EL (cell line): ENCODE measurements at places on chromosomes 7 and 10.

DNA sequence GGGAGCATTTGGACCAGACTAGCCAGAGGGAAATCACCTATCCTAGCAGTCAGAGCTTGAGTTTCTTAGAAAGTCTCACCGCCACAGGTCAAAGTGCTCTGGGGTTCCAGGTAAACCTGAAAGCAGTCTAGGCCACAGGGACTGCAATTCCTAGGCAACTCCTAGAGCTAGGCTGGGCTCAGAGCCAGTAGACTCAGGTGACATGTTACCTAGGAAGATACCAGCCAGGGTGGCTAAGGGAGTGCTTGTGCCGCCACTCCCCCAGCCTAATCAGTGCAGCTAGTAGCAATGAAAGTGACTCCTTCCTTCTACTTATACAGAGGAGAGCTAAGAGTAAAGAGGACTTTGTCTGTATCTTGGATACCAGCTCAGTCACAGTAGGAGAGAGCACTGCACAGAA lies 348.7 kb upstream of the HPS1 start:
- DNase-seq: no peak

GRCh38 chr10:8051851-8052257 lies 2.6 kb upstream of the GATA3 start:
- DNase-seq: no peak

- no peak for DNase-seq
Observed at GRCh38 chr7:80661729-80662128, 23.3 kb downstream of the CD36 start.

DNA sequence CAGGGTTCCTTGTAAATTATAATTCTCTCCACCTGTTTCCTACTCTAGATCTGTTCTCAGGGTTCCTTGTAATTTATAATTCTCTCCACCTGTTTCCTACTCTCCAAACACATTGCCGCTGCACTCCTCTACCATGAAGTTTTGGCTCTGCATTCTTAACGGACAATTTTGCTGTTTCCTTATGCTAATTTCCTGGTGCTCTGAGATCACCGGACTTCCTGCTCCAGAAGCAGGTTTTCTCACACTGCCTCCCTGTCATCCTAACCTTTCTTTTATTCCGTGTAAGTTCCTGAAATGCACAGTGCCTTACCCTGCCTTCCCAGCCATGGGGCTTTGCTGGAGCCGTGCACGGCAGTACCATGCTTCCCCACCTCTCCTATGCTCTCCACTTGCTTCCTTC lies 256.8 kb downstream of the PLXNA4 start:
- no peak for DNase-seq

DNA sequence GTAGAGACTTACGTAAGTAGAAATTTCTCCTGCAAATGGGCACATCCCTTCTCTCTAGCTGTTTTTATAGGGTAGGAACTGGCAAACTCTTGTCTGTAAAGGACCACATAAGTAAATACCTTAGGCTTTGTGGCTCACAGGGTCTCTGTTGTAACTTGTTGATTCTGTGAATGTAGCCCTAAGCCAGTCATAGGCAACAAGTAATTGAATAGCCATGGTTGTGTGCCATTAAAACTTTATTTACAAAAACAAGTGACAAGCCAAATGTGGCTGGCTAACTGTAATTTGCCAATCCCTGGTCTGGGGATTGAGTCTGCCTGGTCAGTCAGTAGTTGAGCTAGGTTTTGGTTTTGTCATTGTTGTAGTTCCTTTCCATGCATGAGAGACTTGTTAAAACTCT lies 5.3 kb upstream of the KLF6 start:
- no peak for DNase-seq

DNA sequence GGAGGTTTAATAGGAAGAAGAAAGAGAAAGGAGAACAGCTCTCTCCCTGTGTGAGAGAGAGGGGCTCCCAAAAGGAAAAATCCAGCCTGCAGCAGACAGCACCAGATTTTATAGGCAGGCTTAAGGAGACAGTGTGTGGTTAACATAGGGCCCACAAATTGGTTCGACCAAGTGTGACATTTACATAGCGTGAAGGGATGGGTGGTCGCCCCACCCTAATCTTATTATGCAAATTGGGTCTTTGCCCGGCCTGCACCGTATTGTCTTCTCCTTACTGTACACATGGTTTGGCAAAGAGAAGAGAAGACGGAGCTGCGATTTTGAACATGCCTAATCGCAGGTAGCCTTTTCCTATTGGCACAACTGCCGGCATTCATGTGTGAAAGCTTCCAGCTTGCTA lies 756.3 kb downstream of the NXPH1 start:
- DNase-seq: no peak

GRCh38 chr10:88745633-88746032 lies 14.2 kb upstream of the LIPN start:
- no peak for DNase-seq

- DNase-seq: no peak
Observed at GRCh38 chr10:49254556-49255318, 44.2 kb upstream of the C10orf71 start.

- DNase-seq: peak; percentile 77
Observed at GRCh38 chr7:101614939-101615302, 14.2 kb downstream of the MYL10 start.

- DNase-seq: no peak
Observed at GRCh38 chr7:73881352-73882046, 20.5 kb downstream of the TMEM270 start.

DNA sequence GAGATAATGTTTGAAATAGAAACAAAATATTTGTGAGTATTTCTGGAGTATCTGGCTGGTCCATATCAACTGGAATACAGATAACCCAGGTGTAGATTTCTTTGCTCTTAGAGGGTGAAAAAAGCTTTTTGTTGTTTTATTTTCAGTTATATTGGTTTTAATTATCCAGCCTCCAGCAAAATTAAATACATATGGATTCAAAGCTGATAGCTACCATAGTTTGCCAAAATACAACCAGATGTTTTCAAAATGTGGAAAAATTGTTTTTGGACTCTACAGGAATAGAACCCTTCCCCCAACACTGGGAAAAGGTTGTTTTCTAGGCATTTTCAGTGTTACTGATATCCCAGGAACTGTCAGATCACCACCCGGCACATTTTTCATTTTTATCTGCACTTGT lies 30.1 kb downstream of the LRRC17 start:
- no peak for DNase-seq

DNA sequence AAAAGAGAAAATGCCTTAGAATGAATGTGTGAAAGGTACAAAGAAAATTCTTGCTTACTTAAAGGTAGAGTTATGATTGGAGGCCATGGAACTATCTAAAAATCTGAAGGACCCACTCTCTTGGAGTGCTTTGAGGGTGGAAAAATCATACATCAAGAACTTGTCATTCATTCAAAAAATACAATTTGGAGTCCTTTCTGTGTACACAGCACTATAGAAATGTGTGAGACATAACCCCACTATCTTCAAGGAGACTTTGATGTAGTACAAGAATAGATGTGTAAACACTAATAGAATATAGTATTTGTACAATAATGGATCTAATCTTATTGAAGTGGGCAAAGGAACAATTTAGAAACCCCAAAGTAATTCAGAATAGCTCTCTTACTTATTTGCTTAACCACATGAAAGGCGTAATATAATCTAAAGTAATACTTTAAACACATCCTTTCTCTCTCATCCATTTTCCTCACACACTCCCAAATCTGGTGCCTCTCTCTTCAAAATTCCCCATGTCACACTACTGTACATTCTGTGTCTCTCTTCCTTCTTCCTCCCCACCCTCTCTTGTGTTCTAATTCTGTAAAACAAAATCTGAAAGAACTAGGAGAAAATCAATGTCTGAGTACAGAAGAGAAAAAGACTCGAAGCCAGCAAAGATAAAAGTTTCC lies 166.7 kb downstream of the DNAJB9 start:
- no peak for DNase-seq

DNA sequence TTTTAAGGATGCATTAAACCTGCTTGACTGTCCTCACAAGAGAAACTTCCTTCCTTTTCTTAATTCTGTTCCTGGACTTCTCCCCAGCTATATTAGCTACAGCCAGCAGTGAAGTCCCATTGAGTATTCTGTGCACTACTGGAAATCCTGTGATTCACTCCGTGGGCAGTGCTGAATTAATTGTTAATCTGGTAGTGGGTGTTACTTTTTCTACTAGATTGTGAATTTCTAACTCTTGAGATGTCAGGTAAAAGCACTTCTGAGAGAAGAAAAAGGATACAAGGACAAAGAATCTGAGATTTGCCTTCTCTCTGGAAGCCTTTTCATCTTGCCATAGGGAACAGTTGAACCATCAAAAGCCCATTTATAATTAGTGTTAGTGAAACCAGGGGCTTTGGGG lies 33.9 kb downstream of the CYCS start:
- no peak for DNase-seq

GRCh38 chr10:43318976-43319960 lies 52.2 kb upstream of the FXYD4 start:
- DNase-seq: no peak

- DNase-seq: no peak
Observed at GRCh38 chr7:6071406-6071805, 40.2 kb downstream of the ANKRD61 start.

DNA sequence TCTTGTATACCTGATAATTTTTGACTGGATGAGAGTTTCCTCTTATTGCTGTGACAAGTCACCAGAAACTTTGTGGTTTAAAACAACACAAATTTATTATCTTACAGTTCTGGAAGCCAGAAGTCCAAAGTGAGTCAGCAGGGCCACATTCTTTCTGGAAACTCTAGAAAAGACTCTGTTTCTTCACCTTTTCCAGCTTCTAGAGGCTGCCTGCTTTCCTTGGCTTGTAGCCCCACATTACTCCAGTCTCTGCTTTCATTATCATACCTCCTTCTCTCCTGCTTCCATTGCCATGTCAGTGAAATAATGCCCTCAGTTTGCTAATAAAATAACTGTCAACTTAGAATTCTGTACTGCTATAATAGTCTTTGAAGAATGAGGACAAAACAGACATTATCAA lies 65.3 kb downstream of the VCL start:
- peak; percentile 56 for DNase-seq

DNA sequence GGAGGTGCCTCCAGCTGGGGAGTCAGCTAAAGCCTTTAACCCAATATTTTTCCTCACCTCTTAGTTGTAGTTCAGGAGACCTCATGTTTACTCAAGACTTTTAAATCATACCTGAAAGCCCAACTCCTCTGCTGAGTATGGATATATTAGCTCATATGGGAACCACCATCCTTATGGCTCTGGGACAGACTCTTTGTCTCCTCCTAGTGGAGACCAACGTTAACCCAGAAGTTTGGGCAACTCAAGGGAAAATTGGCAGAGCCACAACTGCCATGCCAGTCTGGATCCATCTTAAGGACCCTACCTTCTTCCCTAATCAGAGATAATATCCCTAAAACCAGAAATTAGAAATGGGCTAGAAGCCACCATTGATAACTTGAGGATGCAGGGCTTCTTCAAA lies 80.8 kb downstream of the TMEM106B start:
- DNase-seq: peak; percentile 7

GRCh38 chr10:132738454-132739224 lies 47.3 kb downstream of the NKX6-2 start:
- DNase-seq: no peak

DNA sequence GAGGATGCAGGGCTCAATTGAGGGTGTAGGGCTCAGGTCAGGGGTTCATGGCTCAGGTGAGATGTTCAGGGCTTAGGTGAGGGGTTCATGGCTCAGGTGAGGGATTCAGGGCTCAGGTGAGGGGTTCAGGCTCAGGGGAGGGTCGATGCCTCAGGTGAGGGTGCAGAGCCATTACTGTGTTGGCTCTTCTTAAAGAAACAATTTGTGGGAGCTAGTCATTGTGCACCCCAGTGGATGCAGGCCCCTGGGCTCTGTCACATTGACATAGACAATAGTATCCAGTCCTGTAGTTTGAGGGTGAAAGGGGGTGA lies 86.7 kb downstream of the ADCY1 start:
- no peak for DNase-seq

- DNase-seq: peak; percentile 64
Observed at GRCh38 chr7:74452748-74453321, 871 bp upstream of the GTF2IRD1 start.

GRCh38 chr10:104581884-104582601 lies 59.0 kb upstream of the SORCS3 start:
- peak; percentile 90 for DNase-seq

DNA sequence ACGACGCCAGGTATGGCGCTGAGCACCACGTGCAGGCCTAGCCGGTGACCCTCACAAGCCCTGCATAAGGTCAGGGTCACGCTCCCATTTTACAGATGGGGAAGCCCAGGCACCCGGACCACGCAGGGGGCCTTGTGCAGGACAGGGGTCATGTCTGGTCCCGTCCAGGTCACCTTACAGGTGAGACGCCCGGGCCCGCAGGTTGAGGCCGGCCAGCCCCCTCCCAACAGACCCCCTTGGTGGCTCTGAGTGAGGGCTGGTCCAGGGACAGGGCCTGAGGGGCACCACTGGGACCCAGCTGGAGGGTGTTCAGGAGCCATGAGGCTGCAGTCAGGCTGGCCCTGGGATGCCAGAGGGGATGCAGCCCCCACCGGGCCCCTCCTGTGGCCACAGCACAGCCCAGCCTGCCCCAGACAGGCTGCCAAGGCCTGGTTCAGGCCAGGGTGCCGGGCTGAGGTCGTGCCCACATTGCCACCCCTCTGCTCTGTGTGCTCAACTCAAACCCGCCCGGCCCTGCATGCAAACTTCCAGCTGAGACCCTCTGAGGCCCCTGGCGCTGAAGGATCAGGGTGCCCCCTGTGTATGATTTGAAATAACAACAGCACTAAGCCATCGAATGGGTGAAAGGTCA lies 69.0 kb downstream of the PWWP2B start:
- no peak for DNase-seq

DNA sequence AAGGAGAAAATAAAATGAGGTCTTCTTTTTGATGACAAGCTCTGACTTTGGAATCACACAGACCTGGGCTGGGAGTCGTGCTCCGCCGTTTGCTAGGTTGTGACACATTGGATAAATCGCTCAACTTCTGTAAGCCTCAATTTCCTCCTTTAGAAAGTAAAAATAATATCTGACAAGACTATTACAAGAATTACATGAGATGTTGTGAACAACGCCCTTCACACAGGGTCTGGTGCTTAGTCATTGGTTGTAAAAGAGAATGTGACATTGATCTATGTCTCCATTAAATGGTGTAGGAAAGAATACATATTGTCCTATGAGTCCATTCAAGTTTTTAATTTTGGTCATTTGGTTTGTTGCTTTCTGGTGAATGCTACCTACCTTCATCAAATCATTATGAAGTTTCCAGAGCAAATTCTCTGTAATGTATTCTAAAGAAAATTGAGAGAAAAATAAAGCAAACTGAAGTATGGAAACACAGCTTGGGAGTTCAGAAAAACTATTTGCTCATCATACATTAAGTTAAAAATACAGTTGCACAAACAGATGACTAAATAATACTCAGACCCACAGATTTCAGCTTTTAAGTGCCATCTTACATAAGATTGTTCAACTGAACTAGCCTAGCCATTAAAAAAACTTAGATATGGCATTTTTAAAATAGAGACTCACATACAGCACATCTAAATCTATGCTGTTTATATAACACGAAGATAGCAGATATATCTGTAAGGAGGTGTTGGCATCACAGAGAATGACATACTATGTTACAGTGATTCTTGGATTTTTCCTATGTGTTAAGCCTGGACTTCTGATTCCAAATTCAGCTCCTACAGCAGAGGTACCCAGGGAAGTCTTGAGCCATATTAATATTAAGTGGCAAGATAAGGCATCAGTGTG lies 12.3 kb upstream of the ADRB1 start:
- DNase-seq: no peak
